ENCODE measurements at places on chromosomes 4 and X.
A peak's percentile ranks its signal among the peaks of the same experiment; 100 is the strongest.

- DNase-seq = no peak
Measured at GRCh38 chr4:115117651-115118050, 4.2 kb upstream of the NDST4 start.

DNA sequence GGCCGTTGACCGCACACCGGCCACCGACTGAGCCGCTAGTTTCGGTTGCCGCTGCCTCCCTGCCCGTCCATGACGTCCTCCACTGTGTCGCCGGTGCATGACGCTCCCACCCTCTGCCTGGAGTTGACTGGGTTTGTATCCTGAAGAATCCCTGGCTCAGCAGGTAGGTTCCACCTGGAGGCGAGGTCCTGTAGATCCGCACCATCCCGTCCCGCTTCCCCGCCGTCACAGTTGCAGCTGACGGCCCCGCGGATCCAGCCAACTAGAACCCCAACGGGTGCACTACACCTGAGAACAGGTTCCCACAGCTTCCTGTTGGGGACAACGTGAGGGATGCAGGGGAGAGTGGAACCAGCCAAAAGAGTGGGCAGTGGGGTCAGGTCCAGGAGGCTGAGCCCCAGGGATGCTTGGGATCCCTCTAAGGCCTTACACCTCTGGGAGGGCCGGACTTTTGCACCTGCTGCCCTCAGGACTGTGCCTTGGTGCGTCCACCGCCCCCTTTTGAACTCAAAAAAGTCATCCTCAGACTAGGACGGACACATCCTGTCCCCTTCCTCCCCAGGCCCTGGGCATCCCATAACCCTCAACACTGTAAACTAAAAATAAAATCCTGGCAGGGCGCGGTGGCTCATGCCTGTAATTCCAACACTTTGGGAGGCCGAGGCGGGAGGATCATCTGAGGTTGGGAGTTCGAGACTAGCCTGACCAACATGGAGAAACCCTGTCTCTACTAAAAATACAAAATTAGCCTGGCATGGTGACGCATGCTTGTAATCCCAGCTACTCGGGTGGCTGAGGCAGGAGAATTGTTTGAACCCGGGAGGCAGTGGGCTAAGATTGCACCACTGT lies 1.1 kb upstream of the SLBP start:
- no peak for DNase-seq

GRCh38 chr4:147041376-147041775 lies 95.7 kb upstream of the TTC29 start:
- no peak for DNase-seq

DNA sequence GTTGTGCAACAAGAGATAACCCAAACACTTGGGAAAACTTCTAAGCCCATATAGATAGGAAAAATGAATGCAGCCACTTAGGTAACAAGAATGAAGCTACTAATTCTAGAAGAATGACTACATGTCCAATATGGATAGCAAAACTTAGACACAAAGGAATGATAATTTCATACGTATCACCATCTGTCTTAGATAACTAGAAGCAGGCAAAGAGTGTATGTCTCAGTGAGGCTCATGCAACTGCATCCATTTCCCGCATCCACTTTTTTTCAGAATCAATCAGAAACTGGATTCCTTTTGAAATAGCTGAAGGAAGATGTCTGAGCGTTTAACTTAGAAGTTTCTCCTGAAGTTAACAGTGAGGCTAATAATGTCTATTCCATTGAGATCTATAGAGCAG lies 408.7 kb upstream of the PITX2 start:
- DNase-seq = no peak

- no peak for DNase-seq
Measured at GRCh38 chr4:128879283-128879682, 69.8 kb downstream of the JADE1 start.

DNA sequence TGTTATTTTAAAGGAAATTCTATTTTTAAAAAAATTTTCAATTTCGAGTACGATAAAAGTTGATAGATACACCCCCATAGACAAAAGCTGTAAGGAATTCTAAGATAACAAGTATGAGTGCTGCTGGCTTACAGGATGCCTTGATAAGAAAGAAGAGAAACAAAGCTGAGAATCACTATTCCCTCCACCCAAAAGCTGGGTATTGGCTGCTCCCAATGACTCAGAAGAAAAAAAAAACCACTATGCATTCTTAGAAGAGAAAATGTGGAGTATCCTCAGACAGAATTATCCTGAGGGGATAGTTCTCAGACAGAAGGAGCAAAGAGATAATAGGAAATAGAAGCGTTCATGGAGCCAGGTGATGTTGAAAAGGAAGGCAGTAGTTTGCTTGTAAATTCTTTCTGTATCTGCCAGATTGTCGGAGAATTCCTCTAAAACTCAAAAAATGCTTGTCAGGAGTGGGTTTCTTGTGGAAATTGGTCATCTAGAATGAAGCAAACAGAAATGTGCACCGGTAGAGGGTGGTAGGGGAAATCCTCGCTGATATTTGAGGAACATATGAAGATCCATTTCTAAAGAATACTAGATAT lies 217.5 kb upstream of the ADAMTS3 start:
- DNase-seq = no peak

DNA sequence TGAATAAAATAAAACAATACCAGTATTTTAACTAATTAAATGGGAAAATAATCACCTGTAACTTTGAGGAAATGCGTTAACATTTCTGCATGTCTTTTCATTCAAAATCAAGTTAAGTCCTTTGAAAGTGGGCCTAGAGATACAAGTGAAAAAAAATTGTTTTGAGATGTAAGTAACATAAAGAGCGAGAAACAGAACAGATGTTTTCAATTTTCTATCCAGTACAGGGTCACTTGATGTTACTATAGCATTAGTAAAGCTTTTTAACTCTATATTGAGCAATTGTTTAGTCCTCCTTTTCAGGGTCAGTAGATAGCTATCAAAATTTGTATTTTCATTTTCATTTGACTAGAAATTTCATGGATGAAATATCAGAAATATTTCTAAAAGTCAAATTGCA lies 761.4 kb downstream of the CCSER1 start:
- no peak for DNase-seq

DNA sequence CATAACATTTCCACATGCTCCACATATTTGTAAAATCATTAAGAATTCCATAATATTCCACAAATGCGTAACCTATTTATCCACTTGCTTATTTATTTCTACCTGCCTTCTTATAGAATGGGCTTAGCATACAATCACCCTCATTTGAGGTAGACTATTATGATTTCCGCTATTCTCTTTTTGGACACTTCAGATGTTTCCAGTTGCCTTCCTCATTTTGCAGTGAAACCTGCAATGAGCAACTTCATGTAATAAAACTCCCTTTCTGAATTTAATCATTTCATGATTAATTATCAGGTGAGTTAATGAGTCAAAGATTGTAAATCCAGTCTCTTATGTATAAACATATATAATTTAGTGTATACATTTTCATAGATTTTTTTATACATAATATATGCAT lies 58.0 kb downstream of the PPP3CA start:
- no peak for DNase-seq

DNA sequence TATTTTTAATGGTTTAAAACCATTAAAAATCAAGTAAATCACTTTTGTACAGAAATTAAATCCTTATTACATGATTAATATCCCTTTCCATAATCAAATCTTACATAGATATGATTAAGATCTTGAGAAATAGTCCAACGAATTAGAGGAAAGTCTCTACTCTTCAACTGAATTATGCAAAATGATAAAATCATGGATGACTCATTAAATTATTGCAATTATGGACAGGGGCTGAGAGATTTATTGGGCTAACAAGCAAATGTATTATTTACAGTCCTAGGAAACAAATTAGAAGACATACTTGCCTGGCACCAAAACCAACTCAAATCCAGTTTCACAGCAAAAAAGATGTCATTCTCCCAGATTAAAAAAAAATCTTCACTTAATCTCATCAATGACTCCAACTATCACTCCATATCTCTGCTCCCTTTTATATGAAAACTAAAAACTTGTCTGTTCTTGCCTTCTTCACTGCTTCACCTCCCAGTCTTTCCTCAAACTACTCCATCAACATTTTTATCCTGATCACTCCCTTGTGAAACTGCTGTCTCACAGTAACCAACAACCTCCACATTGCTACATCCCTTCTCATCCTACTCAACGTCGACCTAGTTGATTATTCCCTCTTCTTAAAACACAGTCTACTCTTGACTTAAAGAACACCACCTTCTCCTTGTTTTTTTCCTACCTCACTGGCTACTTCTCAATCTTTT lies 18.4 kb upstream of the DDX60 start:
- no peak for DNase-seq

DNA sequence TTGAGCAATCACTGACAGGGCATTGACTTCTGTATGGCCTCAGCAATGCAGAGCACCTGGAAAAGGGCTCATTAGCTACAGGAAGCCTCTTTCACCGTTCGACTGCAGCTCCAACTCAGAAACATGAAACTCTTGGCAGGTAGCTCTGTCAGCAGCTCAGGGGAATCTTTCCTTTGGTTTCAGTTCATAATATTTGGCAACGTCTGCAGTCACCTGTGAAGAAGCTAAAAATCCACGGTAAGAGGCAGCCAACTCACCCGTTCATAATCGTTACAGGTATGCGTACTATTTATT lies 354.9 kb downstream of the CAMK2D start:
- DNase-seq = no peak

GRCh38 chr4:3869174-3869572 lies 103.0 kb downstream of the ADRA2C start:
- peak; percentile 8 for DNase-seq

GRCh38 chr4:176077561-176077960 lies 11.9 kb downstream of the WDR17 start:
- no peak for DNase-seq

DNA sequence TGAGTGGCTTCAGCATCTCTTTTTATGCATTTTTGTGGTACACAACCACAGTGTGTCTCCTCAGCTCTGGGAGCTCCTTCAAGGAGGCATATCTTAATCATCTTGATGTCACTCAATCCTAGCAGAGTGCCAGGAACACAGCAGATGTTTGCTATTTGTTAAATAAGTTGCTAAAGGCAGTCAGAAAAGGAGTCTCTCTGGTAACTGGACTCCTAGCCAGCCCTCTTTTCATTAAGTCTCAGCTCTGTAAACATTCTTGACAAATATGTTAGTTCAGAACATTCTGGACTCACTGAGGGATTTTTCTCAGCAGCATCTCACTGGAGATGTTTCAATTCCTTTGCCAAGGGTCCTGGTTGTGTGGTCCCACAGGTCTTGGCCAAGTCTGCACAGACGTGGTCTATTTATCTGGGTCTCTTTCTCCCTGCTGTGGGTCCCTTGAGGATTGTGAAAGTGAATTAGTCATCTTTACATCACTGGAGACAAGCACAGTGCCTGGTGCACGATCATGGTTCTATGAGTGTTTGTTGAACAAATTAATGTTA lies 20.3 kb upstream of the FAM9C start:
- no peak for DNase-seq

GRCh38 chr4:89119836-89120235 lies 8.5 kb downstream of the TIGD2 start:
- no peak for DNase-seq

DNA sequence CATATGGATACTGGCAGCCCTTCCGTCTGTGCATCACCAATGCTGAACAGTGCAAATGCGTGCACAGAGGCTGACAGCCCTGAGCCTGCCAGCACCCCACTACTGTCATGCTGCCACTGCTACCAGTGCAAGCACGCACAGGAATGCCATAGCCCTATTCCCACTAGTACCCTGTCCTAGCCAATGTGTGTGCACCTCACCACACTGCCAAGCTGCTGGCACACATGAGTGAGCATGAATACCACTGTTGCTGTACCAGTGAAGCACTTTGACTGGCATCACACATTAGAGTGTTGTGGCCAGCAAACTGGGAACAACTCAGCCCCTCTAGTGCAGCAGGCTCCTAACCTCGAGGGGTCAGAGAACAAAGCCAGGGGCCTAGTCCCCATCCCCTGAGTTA lies 102.9 kb upstream of the PCDH10 start:
- no peak for DNase-seq

Data from CD4-positive, alpha-beta T cell treated with Interleukin-15 for 1 hour (primary cell).